ENCODE measurements at places on chromosomes 7 and 10.
A peak's percentile ranks its signal among the peaks of the same experiment; 100 is the strongest.

DNA sequence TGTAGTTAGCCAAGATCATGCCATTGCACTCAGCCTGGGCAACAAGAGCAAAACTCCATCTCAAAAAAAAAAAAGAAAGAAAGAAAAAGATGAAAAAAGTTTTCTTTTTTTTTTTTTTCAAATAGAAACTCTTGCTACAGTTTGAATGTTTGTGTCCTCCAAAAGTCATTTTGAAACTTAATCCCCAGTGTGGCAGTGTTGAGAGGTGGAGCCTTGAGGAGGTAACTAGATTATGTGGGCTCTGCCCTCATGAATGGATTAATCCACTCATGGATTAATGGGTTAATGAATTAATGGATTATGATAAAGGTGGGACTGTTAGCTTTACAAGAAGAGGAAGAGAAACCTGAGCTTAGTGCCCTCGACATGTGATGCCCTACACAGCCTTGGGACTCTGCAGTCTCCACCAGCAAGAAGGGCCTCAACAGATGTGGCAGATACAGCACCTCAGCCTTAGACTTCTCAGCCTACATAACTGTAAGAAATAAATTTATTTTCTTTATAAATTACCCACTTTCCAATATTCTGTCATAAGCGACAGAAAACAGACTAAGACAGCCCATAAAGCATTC lies 25.1 kb downstream of the CPEB3 start:
- H3K27me3 ChIP-seq: no peaks in the 10 kb centered on the region
- DNase-seq: no peak
- H3K4me1 ChIP-seq: no peaks in the 10 kb centered on the region
- H3K27ac ChIP-seq: no peak overlapping the region
- no peak overlapping the region for H3K4me3 ChIP-seq

- H3K4me3 ChIP-seq: no peak overlapping the region
- no peaks in the 10 kb centered on the region for H3K27me3 ChIP-seq
- H3K36me3 ChIP-seq: no peaks in the 10 kb centered on the region
- H3K4me1 ChIP-seq: no peaks in the 10 kb centered on the region
- no peak for DNase-seq
Observed at GRCh38 chr7:67478066-67478465, 481.4 kb downstream of the TYW1 start.

- H3K27ac ChIP-seq: no peak overlapping the region
- H3K4me3 ChIP-seq: no peak overlapping the region
Observed at GRCh38 chr10:98235846-98236245, 32.1 kb downstream of the LOXL4 start.

DNA sequence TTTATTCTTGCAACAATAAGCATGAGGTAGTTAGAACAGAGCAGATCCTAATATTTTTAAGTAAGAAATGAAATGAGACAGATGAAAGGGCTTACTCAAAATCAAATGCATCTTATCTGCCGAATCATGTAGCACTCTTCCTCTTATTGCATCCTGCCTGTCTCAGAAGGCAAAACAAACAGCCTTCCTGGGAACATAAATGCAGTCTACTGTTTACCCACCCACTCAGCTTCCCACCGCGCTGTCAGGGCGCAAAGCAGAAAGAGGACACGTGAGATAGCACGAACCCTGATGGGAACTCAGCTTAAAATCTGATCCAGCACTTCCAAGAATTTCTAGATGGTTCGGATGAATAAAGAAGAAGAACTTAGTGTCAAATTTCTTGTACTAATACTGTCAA lies 114.4 kb upstream of the CDK1 start:
- peak; percentile 27 for DNase-seq
- no peaks in the 10 kb centered on the region for H3K36me3 ChIP-seq
- H3K4me3 ChIP-seq: no peak overlapping the region
- H3K27ac ChIP-seq: no peak overlapping the region

DNA sequence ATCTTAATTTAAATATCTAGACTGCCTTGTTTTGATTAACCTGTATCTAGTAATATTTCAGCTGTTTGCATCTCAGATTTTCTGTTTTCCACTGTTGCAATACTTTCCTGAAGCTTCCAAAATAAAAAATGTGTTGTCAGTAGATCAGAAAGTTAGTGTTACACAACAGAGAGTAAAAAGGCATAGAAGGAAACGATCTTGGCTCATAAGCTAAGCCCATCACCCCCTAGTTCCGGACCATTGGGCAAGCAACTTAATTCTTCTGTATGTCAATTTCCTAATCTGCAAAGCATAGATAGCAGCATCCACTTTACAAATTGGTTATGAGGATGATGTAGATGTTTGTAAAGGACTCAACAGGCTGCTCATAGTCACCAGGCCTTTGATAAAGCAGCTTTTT lies 4.4 kb downstream of the PON3 start:
- H3K4me1 ChIP-seq: peaks cover 8% of the 10 kb centered on the region
- peaks cover 13% of the 10 kb centered on the region for H3K27me3 ChIP-seq
- no peak for DNase-seq
- H3K4me3 ChIP-seq: no peak overlapping the region

DNA sequence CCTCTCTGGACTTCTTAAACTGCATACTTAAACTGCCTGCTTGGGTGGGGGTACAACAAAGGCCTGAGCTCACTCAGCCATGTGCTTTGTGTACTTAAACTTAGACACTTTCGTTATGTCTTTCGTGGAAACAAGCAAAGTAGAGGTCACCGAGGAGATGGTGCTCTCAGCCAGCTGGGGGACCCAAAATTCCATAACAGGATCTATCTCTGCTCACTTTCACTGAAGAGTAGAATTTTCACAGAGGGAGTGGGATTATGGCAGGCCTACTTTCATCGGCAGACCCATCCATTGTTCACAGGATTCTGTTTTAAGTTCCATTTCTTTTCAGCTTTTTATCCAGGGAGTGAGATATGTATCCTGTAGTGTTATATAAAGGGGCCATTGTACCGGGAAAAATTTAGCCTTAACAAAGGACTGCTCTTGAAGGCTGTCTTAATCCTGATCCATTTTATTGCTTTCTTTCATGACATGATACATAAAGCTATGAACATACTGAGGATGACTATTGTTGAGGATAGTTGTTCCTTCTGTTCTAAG lies 370.0 kb upstream of the GHITM start:
- H3K36me3 ChIP-seq: no peaks in the 10 kb centered on the region
- DNase-seq: no peak
- H3K4me1 ChIP-seq: no peaks in the 10 kb centered on the region
- H3K27ac ChIP-seq: no peak overlapping the region

DNA sequence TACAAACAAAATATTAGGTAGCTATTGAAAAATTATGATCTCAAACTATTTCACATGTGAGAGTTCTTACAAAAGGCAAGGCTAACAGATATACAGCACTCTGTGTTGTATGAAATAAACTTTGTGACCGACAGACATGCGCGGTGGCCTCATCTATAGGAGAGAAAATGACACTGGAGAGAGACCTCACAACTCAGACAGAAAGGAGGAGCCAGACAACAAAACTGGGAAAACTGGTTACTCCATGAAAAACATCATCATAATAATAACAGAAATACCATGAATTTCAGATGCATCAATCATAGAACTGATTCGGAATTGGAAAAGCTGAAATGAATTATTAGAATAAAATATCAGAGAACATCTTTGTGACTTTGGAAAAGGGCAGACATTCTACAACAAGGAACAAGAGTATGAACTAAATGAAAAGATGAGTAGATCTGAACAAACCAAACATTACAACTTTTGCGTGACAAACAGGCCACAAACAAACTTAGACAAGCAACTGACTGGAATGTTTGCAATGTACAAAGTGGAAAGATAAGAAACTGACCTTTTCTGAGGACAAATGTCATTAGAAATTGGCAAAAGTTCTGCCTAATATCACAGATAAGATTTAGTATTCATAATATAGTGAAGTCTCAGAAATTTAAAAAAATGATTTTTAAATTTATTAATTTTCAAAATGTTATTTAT lies 69.3 kb downstream of the TNS3 start:
- peaks cover 36% of the 10 kb centered on the region for H3K4me1 ChIP-seq
- DNase-seq: no peak
- H3K36me3 ChIP-seq: peaks cover 6% of the 10 kb centered on the region
- H3K4me3 ChIP-seq: no peak overlapping the region

DNA sequence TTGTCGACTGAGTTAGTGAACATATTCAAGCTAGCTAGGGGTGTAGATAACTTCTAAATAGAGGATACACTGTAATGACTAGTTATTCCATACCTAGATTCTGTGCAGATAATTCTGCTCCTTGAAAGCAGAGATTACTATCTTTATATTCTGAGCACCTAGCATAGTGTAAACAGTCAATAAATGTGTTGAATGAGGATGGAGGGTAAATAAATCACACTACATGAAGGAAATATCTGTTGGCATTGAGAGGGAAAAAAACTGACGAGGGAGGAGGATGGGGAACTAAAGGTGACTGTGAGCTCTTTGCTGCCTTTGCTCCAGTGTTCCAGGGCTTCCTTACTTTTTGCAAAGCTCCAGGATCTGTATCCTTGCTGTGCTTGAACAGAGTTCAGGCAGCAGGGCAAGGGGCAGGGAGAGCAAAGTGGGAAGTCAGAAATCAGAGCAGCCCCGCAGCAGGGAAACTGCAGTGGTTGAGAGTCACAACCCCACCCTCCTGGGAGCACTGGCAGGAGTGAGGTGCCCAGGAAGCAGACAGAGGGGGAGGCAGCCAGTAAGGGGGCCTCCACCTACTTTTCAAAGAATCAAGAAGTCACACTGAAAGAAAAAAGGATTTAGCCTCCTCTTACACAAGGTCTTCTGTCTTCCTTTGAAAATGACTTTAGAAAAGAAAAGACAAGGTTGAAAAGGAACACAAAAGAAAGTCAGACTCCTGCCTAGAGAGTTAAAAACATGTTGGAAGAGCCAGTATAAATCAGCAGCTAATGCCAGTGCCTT lies 71.8 kb upstream of the LRRN3 start:
- H3K4me3 ChIP-seq: no peak overlapping the region
- H3K27ac ChIP-seq: no peak overlapping the region
- H3K36me3 ChIP-seq: no peaks in the 10 kb centered on the region
- no peaks in the 10 kb centered on the region for H3K27me3 ChIP-seq
- DNase-seq: no peak

DNA sequence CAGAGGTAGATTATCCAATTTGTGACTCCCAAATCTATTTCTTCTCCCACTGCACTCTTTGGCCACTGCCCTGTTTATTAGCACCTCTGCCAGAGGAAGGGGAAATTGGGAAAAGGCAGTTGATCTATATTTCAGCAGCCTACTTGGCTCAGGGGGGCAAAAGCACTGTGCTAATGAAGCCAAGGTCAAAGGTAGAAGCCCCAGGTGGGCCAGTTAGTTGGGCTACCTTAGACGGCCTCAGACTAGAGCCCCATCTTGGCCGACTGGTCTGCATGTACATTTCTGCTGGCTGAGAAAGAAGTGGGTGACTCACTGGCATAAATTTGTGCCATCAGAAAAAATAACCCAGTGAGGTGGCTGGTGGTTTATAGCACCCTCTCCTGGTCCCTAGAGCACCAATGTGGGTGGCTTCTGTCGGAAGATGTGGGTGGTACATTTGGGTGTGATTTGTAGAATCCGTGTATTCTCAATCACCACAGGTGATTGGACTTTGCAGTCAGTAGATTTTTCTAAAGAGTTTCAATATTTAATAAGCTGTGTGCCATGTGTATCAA lies 293.3 kb upstream of the MKI67 start:
- H3K36me3 ChIP-seq: no peaks in the 10 kb centered on the region
- no peak for DNase-seq
- no peaks in the 10 kb centered on the region for H3K4me1 ChIP-seq
- no peak overlapping the region for H3K4me3 ChIP-seq

DNA sequence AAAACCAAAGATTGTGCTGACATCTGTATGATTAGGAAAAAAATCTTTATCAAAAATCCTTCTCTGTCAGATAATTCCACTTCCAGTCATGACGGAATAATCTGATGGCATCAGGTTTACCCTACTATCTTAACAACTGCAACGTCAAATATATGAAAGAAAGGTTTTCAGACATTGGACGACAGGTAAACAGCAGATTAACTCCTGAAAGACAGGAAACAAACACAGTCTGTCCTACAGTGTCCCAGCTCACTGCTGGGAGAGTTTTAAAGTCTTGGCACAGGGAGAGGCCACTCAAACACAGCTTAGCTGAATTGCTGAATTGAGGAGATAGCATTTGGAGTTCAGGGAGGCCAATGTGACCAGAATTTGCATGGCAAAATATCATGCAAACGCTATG lies 186.3 kb upstream of the KCTD7 start:
- DNase-seq: no peak
- H3K27me3 ChIP-seq: no peaks in the 10 kb centered on the region
- H3K36me3 ChIP-seq: no peaks in the 10 kb centered on the region
- H3K27ac ChIP-seq: no peak overlapping the region
- peaks cover 8% of the 10 kb centered on the region for H3K4me1 ChIP-seq

GRCh38 chr7:114047889-114048288 lies 129.1 kb upstream of the PPP1R3A start:
- H3K4me3 ChIP-seq: peak overlapping the region; percentile 16
- no peaks in the 10 kb centered on the region for H3K4me1 ChIP-seq
- DNase-seq: no peak
- no peaks in the 10 kb centered on the region for H3K36me3 ChIP-seq

DNA sequence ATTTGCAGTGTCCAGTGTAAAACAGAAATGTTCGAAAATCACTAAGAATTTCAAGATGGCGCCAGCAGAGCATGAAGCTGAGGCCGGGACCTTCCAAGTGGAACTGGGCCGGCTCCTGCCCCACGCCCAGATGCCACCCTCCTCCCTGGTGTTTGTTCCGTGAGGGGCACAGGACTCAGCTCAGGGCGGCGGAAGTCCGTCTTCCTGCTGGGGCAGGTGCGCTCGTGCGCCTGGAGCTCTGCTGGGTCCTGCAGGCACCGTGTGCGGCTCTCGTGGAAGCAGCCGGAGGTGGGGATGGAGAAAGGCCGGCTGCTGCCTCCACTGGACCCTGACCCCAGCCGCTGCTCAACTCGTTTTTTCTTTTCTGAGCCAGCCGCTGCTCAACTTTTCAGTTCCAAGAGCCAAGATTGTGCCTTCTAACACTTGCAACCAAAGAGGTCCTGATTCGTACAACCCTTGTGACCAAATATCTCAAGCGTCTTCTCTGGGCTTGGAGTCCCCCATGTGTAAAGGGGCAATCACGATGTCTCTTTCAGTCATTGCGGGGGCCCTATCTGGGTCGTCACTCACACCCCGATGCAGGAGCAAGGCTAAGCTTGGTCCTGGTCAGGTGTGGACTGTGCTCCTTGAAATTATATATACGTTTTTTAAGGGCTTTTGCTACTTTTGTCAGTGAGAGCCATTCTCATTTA lies 334.4 kb downstream of the ADARB2 start:
- no peak overlapping the region for H3K4me3 ChIP-seq
- no peaks in the 10 kb centered on the region for H3K27me3 ChIP-seq
- H3K36me3 ChIP-seq: no peaks in the 10 kb centered on the region

GRCh38 chr7:128697302-128697905 lies 25.3 kb downstream of the GARIN1A start:
- H3K4me3 ChIP-seq: peak overlapping the region; percentile 23
- H3K27ac ChIP-seq: no peak overlapping the region
- no peaks in the 10 kb centered on the region for H3K36me3 ChIP-seq
- peaks cover 10% of the 10 kb centered on the region for H3K4me1 ChIP-seq
- peak; percentile 75 for DNase-seq

GRCh38 chr10:8052341-8052955 lies 2.0 kb upstream of the GATA3 start:
- peak; percentile 40 for DNase-seq
- H3K36me3 ChIP-seq: no peaks in the 10 kb centered on the region
- no peak overlapping the region for H3K4me3 ChIP-seq
- no peak overlapping the region for H3K27ac ChIP-seq

All from stomach (tissue), 19 donors.